ENCODE measurements at places on chromosomes 16 and 17. TPM values are rescaled to one million over a fixed set of nuclear protein-coding genes. Genes with fewer than 3 reads are reported as not detected.
A peak's percentile ranks its signal among the peaks of the same experiment; 100 is the strongest.

The CA5A gene
- total RNA-seq = not detected

DNA sequence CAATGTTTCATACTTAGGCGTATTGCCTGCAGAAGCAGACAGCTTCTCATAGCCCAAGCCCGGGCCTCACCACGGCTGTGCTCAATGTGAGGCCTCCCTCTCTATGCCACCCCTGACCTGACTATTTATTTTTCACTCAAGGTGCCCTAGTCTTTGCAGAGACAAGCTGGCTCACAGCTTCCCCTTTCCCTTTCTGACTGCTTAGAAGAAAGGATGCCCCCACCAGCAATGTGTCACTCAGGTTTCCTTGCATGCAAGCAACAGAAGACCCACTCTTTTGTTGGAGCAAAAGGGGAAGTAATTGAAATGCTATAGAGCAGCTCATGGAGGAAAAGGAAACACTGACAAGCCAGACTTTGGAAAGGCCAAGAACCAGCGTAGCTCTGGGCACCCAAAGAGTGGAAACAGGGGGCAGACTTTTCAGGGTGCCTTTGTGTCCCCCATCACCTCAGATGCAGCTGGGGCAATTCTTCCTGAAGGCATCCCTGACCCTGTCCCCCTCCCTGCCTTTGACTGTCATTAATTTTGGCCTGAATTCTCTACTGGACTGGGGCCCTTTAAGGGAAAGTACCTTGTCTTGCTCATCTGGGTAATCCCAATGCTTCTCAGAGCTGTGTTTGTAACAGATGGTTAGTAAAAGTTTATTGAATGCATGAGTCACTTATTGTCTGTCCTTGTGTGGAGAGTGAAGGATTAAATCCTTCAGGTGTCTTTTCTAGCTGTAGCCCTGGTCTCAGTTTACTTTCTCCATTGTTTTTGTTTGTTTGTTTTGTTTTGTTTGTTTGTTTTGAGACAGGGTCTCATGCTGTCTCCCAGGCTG, 17.8 kb downstream of the RGS9 start:
- H3K27ac ChIP-seq = no peak overlapping the region
- H3K4me1 ChIP-seq = peaks cover 6% of the 10 kb centered on the region
- H3K4me3 ChIP-seq = no peak overlapping the region
- no peaks in the 10 kb centered on the region for H3K36me3 ChIP-seq
- peak; percentile 44 for DNase-seq

The EME2 gene
- total RNA-seq = 20.6 TPM

DNA sequence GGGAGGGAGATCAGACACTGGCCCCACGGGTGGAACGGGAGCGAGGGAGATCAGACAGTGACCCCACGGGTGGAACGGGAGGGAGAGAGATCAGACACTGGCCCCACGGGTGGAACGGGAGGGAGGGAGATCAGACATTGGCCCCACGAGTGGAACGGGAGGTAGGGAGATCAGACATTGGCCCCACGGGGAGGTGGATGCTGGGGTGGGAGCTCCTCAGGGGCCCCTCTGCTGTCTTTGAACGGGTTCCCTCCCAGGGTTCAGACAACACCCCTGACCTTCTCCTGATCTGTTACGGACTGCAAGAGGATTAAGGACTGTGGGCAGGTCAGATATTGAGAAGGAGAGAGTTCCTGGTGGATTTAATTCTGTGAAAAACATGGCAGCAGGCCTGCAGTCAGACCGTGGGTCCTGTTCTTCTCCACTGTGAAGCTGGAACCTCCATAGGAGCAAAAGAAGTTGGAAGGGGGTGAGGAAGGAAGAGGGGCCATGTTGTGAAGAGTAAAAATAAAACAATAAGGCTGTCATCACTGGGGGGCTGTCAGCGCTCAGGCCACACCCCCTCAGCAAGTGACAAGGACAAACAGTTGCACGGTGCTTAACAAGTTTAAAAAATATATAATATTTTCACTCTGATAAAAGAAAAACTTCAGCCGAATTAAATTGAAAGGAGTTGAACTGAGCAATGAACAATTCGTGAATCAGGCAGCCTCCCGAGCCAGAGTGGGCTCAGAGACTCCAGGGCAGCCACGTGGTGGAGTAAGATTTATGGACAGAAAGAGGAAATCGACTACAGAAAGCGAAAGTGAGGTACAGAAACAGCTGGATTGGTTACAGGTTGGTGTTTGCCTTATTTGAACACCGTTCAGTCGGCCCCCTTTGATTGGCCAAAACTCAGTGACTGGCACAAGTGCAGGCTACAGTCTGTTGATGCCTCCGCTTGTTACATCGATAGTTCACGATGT, 348.7 kb upstream of the TNRC6C start:
- H3K27ac ChIP-seq = no peak overlapping the region
- peaks cover 16% of the 10 kb centered on the region for H3K27me3 ChIP-seq
- DNase-seq = no peak
- no peak overlapping the region for H3K4me3 ChIP-seq
- peaks cover 7% of the 10 kb centered on the region for H3K4me1 ChIP-seq

- peaks cover 61% of the 10 kb centered on the region for H3K36me3 ChIP-seq
- H3K27ac ChIP-seq = no peak overlapping the region
- H3K27me3 ChIP-seq = no peaks in the 10 kb centered on the region
- H3K4me3 ChIP-seq = no peak overlapping the region
- DNase-seq = no peak
- no peaks in the 10 kb centered on the region for H3K4me1 ChIP-seq
Observed at GRCh38 chr16:87445486-87445885, 47.3 kb downstream of the ZCCHC14 start.

DNA sequence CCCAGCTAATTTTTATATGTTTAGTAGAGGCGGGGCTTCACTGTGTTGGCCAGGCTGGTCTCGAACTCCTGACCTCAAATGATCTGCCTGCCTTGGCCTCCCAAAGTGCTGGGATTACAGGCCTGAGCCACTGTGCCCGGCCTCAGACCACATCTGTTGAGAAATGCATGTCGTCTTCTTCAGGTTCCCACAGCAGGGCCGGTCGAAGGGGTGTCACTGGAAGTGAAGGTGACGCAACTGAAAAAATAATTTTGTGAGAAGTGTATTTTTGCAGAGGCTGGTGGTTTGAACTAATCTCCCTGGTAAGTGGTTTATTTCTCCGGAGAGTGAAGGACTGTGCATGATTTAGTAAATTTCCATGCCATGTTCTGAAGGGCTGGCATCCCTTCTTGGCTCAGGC, 33.4 kb upstream of the IL34 start:
- no peak for DNase-seq
- H3K4me3 ChIP-seq = no peak overlapping the region
- no peaks in the 10 kb centered on the region for H3K27me3 ChIP-seq
- no peak overlapping the region for H3K27ac ChIP-seq
- no peaks in the 10 kb centered on the region for H3K36me3 ChIP-seq

The TCF25 gene
- 239 TPM for total RNA-seq

The HOXB4 gene
- total RNA-seq = 0.44 TPM

The ST6GALNAC2 gene
- 5.0 TPM for total RNA-seq

DNA sequence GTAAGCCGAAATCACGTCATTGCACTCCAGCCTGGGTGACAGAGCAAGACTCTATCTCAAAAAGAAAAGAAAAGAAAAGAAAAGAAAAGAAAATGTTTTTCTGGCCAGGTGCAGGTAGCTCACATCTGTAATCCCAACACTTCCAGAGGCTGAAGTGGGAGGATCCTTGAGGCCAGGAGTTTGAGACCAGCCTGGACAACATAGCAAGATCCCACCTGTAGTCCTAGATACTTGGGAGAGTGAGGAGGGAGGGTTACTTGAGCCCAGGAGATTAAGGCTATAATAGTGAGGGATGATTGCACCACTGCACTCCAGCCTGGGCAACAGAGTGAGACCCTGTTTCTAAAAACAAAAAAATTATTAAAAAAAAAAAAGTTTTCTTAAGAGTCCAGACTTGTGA, 2.5 kb upstream of the ATP5MC1 start:
- no peak overlapping the region for H3K27ac ChIP-seq
- H3K27me3 ChIP-seq = no peaks in the 10 kb centered on the region
- H3K36me3 ChIP-seq = peaks cover 17% of the 10 kb centered on the region
- no peak overlapping the region for H3K4me3 ChIP-seq
- DNase-seq = no peak

DNA sequence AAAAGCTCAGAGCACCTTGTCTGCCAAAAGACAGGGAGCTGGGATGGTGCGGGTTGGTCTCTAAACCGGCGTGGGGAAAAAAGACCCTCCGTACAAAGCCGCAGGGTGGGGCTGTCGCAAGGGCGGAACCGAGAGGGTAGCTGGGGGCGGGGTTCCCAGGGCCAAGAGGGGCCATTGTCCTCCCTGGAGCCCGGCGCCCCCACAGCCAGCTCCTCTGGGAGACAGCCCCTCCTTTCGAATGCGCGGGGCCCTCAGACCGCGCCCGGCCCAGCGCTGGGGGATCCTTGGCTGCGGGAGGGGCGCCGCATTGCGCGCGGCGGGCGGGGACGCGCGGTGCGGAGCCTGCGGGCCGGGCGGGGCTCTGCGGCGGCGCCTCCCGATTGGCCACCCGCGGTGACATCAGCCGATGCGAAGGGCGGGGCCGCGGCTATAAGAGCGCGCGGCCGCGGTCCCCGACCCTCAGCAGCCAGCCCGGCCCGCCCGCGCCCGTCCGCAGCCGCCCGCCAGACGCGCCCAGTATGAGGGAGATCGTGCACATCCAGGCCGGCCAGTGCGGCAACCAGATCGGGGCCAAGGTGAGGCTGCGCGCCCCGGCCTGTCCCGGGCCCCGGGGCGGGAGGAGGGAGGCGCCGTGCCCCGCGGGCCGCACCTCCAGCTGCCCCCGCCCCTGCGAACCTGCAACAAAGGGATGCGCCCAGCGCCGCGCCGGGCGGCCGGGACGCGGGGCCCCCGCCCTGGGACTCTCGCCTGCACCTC, at the start of gene TUBB3:
TUBB3 (plus strand) TSS at position 459 of the 756 bp plus-strand sequence; CDS start at position 519, 60 bp downstream.
- peak within 1 kb of the TSS; percentile 76 for H3K27ac ChIP-seq
- peaks cover 13% of the 10 kb centered on the region for H3K4me1 ChIP-seq
- peaks cover 13% of the 10 kb centered on the region for H3K36me3 ChIP-seq
- H3K27me3 ChIP-seq = no peaks in the 10 kb centered on the region
- DNase-seq = peak; percentile 73
- peak within 1 kb of the TSS; percentile 74 for H3K4me3 ChIP-seq

- peaks cover 49% of the 10 kb centered on the region for H3K27me3 ChIP-seq
- no peak overlapping the region for H3K27ac ChIP-seq
- peak; percentile 48 for DNase-seq
- no peaks in the 10 kb centered on the region for H3K4me1 ChIP-seq
Observed at GRCh38 chr16:31215287-31216162, 1.4 kb downstream of the PYDC1 start.

- H3K4me3 ChIP-seq = no peak overlapping the region
- DNase-seq = no peak
- H3K27ac ChIP-seq = no peak overlapping the region
- H3K27me3 ChIP-seq = no peaks in the 10 kb centered on the region
- H3K4me1 ChIP-seq = no peaks in the 10 kb centered on the region
- peaks cover 9% of the 10 kb centered on the region for H3K36me3 ChIP-seq
Observed at GRCh38 chr16:82874672-82875071, 247.9 kb downstream of the CDH13 start.

DNA sequence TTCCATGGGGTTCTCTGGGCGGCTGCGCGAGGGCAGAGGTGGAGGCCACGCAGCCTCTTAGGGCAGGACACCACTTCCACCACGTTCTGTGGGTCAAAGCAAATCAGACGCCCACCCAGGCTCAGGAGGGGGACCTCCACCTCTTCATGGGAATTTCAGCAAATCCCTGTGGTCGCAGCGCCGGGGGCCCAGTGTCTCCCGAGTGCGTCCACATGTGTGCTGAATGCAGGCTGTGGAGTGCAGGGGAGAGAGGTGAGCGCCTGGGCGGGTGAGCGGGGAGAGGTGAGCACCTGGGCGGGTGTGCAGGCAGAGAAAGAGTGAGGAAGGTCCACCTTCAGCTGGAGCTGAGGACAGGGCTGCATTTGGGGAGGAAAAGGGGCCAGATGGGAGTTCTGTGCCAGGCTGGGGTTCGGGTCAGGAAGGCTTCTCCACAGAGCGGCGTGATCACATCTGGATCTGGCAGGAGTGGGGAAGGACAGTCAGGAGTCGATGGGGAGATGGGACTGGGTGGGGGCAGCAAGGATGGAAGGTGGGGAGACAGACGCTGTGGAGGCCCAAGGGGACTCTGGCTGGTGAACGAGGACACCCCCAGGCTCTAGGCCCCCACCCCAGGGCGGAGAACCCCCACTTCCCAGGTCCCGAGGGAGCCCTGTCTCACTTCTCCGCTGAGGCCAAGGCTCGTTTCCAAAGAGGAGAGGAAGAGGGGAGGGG, 36.8 kb upstream of the CBFA2T3 start:
- H3K27me3 ChIP-seq = peaks cover 19% of the 10 kb centered on the region
- no peak overlapping the region for H3K27ac ChIP-seq
- H3K4me1 ChIP-seq = no peaks in the 10 kb centered on the region
- H3K36me3 ChIP-seq = no peaks in the 10 kb centered on the region
- H3K4me3 ChIP-seq = no peak overlapping the region

DNA sequence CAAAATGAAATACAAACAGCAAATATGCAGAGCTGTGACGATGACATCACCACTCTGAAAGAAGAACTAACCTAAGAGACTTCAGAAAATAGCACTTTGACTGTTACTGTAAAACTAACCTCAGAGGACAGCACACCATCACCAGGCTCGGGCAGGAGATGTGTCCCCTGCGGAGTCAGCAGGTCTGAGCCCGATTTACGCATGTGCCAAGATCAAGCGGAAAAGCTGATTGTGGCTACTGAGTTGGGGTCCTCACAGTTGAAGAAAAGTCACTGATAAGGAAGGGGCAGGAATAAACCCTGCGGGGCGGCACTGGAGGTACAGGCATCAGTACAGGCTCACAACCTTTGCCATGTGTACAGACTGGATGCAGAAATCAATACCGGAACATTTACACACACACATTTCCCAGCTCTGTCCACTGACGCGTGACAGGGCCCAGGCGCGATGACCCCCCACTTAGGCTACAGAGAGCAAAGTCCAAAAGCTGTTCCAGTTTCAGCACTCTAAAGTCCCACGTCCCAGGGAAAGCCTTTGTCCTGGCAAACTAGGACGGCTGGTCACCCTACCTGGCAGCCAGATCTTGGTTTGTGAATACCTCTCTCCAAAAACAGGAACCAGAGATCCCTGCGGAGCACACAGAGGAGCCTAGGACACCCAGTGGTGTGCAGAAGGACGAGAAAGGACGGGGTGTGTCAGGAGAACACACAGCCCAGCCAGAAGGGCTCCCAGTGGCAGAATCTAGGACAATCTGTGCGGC, 21.5 kb downstream of the TRAP1 start:
- no peak overlapping the region for H3K4me3 ChIP-seq
- peaks cover 2% of the 10 kb centered on the region for H3K4me1 ChIP-seq
- peaks cover 33% of the 10 kb centered on the region for H3K36me3 ChIP-seq

DNA sequence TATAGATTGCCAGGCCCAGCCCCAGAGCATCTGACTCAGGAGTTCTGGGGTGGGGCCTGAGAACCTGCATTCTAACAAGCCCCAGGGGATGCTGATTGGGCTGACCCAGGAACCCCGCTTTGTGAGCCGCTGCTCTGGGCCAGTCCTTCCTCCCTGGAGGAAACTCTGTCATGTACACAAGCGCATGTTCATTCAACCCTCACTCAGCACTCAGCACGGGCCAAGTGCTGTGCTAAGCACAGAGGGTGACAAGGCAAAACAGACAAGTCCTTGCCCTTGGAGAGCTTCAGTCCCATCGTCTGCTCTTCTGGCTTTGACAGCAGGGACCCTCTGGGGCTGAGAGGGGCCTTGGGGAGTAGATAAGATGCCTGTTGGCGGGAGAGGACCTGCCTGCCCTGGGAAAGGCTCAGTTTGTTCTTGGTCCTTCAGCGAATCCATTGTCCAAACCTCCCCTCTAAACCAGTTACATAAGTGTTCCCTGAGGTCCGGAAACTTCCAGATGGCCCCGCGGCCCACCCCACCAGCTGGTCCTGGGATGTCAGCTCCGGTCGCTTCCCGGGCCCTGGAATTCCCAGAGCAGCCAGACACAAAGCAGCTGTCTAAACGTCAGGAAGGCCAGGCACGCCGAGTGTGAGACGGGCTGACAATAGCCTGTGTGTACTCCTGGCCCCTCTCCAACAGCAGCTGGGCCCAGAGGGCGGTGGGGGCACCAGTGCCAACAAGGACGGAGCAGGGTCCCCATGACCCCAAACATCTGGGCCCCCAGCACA, 88.8 kb downstream of the ZDHHC7 start:
- no peak overlapping the region for H3K4me3 ChIP-seq
- no peaks in the 10 kb centered on the region for H3K36me3 ChIP-seq
- H3K27ac ChIP-seq = no peak overlapping the region
- peaks cover 16% of the 10 kb centered on the region for H3K27me3 ChIP-seq
- H3K4me1 ChIP-seq = no peaks in the 10 kb centered on the region

All from MCF 10A (cell line).